ENCODE measurements at places on chromosomes 13 and 19.
A peak's percentile ranks its signal among the peaks of the same experiment; 100 is the strongest.

- DNase-seq = no peak
These were observed 27.6 kb downstream of the CEBPG start for GRCh38 chr19:33400856-33401682.

- no peak for DNase-seq
These were observed 49.4 kb downstream of the FAM124A start for GRCh38 chr13:51271528-51272085.

GRCh38 chr19:38949580-38950367 is 19.0 kb downstream of the MRPS12 start:
- peak; percentile 92 for DNase-seq

DNA sequence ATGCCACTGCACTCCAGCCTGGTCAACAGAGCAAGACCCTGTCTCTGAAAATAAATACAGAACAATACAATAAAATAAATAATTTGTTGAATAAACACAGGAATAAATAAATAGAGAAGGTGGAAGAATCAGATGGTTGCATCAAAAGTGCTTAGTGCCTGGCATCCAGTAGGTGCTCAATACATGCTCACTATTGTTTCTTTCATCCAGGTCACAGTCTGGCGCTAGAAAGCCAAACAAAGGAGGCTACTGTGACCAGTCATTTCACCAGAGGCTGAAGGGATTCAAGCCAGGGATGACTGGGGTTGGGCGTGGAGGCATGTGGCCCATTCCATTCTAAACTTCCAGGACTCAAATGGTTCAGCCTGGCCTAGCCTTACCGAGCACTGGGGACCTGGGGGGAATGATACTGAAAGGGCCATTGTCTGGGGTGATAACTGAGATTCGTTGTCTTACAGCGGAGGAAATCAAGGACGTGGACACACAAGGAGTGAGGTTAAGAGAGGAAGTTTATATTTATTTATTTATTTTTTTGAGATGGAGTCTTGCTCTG is 3.6 kb upstream of the NDUFB7 start:
- no peak for DNase-seq

DNA sequence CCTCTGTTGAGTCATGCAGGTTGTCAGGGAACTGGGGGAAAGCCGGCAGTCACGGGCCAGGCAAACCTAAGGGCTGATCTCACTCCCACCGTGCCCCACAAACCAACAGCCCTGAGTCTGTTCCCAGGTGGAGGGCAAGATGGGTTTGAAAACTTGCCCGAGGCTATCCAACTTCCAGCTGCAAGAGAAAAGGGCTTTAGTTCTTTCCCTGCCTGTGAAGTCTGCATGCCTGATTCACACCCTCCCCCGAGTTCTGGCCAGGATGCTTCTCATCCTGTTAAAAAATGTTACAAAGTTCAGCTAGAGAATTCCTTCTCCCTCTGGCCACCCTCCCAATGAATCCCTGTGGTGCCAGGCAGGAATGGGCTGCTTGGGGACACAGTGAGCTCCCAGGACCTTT is 33.1 kb downstream of the MYO16 start:
- no peak for DNase-seq

Measured in stimulated activated CD8-positive, alpha-beta memory T cell treated with anti-CD3 and anti-CD28 coated beads, Interleukin-7, amount 100 ng/mL, for 48 hours (primary cell).